CD4-positive, alpha-beta memory T cell (primary cell): ENCODE measurements at places on chromosomes 7 and 10.

GRCh38 chr7:26865094-26865388 is 651 bp upstream of the SKAP2 start:
- H3K27ac ChIP-seq: peak overlapping the region; percentile 54
- peaks cover 22% of the 10 kb centered on the region for H3K4me1 ChIP-seq
- peak overlapping the region; percentile 78 for H3K4me3 ChIP-seq

GRCh38 chr7:94303695-94304094 is 91.0 kb upstream of the COL1A2 start:
- H3K4me3 ChIP-seq: no peak overlapping the region
- H3K36me3 ChIP-seq: no peaks in the 10 kb centered on the region
- DNase-seq: no peak
- no peaks in the 10 kb centered on the region for H3K4me1 ChIP-seq
- H3K27me3 ChIP-seq: no peaks in the 10 kb centered on the region
- no peak overlapping the region for H3K27ac ChIP-seq

GRCh38 chr10:71217266-71218045 is 5.1 kb downstream of the UNC5B start:
- no peaks in the 10 kb centered on the region for H3K36me3 ChIP-seq
- no peak overlapping the region for H3K4me3 ChIP-seq
- no peak overlapping the region for H3K27ac ChIP-seq
- H3K27me3 ChIP-seq: peaks cover 7% of the 10 kb centered on the region

- DNase-seq: peak; percentile 62
- no peaks in the 10 kb centered on the region for H3K36me3 ChIP-seq
- H3K27me3 ChIP-seq: no peaks in the 10 kb centered on the region
- no peak overlapping the region for H3K27ac ChIP-seq
- no peak overlapping the region for H3K4me3 ChIP-seq
Observed at GRCh38 chr10:70549962-70550458, 52.5 kb downstream of the PRF1 start.

GRCh38 chr7:45970454-45970853 is 49.4 kb upstream of the IGFBP3 start:
- H3K27ac ChIP-seq: no peak overlapping the region
- no peak for DNase-seq
- no peak overlapping the region for H3K4me3 ChIP-seq
- no peaks in the 10 kb centered on the region for H3K4me1 ChIP-seq
- H3K27me3 ChIP-seq: no peaks in the 10 kb centered on the region

DNA sequence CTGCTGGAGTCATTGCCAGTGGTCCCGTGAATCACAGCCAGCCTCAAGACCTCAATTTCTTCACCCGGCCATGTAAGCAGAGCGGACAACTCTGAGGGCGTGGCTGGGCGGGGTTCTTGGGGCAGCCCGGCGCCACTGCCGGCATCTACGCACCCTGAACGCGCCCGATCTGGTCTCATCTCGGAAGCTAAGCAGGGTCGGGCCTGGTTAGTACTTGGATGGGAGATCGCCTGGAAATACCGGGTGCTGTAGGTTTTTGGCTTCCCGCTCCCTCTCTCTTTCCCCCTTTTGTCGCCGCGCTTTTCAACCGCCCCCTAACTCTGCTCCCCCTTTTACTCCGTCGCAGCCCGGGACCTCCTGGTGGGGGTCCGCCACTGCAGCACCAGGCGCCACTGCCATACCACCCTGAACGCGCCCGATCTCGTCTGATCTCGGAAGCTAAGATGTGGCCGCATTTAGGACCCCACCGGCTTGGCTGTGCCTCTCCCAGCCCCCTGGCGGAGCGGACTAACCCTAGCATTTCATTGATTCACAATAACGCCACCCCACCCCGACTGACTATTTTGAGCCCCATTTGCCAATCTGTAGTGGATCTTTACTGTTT is 25.3 kb downstream of the GARIN1A start:
- H3K4me3 ChIP-seq: no peak overlapping the region
- peak; percentile 17 for DNase-seq
- peaks cover 30% of the 10 kb centered on the region for H3K27me3 ChIP-seq
- H3K36me3 ChIP-seq: no peaks in the 10 kb centered on the region
- H3K27ac ChIP-seq: no peak overlapping the region

GRCh38 chr10:13699216-13699615 is 112.5 kb downstream of the PRPF18 start:
- H3K36me3 ChIP-seq: no peaks in the 10 kb centered on the region
- DNase-seq: no peak
- H3K4me1 ChIP-seq: no peaks in the 10 kb centered on the region
- H3K4me3 ChIP-seq: no peak overlapping the region
- H3K27ac ChIP-seq: no peak overlapping the region

DNA sequence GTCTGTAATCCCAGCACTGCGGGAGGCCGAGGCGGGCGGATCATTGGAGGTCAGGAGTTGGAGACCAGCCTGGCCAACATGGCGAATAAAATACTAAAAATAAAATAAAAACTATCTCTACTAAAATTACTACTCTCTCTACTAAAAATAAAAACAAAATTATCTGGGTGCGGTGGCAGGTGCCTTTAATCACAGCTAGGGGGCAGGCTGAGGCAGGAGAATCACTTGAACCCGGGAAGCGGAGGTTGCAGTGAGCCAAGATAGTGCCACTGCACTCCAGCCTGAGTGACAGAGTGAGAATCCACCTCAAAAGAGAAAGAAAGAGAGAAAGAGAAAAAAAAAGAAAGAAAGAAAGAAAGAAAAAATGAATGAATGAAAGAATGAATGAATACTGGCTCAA is 351.4 kb downstream of the ELMO1 start:
- DNase-seq: no peak
- peaks cover 9% of the 10 kb centered on the region for H3K36me3 ChIP-seq
- no peak overlapping the region for H3K27ac ChIP-seq
- no peak overlapping the region for H3K4me3 ChIP-seq
- H3K27me3 ChIP-seq: no peaks in the 10 kb centered on the region

DNA sequence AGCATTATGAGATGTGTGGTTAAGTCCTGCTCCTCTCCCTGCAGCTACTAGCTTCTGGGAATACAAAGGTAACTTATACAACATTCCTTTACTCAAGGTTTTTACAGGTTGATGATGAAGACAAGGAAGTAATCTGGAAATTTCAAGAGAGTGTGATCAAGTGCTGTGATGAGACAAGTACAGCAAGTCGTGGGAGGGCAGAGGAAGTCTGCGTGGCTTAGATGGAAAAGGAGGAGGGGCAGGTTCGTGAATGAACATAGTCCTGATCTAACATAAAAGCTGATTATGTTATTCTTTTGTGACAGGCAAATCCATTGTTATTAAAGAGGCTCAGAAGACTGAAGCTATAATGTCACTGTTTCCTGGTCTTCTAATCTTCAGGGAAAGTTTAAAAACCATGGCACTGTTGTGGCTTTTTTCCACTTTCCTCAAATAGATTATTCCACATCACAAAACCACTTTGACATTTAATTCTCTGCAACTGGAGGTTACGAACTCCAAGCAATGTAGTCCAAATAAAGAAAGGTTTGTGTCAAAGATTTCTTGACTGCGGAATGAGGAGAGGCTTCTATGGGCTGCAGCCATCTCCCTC is 84.1 kb downstream of the CPXM2 start:
- no peaks in the 10 kb centered on the region for H3K36me3 ChIP-seq
- H3K27ac ChIP-seq: no peak overlapping the region
- no peak overlapping the region for H3K4me3 ChIP-seq
- DNase-seq: no peak

DNA sequence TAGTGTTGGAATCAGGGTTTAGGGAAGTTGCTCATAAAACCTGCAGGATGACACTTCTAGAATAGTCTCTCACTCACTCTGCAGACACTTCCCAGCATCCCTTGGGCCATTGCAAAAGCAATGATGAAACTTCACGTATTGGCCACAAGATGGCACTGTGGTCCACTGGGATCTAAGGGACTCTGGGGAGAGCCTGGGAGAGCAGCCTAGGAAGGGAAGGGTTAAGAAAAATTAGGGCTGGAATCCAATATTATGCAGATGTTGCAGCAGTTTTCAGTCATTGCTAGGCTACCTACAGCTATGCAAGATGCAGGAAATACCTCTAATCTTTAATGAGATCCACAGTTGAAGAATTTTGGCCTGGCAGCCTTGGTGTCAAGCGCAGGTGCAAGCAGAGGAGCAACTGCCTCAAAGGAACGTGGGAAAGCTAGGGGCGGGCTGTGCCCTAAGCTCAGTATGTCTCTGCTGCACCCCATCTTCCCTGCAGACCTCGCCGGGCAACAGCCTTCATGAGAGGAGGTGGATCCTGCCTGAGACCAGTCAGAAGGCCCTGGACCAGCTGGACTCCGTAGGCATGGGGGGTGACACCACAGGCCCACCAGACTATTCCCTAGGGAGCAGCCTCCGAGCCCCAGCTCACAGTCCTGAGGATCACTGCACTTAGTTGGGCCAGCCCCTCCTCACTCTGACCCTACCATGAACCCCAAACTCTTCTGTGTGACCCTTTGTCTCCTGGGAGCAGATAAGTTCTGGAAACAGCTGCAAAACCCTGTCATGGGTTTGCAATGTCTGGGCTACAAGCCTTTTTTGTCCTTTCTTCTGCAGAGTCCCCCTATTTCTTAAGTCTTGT is 127.9 kb upstream of the PRSS58 start:
- no peaks in the 10 kb centered on the region for H3K27me3 ChIP-seq
- H3K4me3 ChIP-seq: no peak overlapping the region
- no peaks in the 10 kb centered on the region for H3K36me3 ChIP-seq

GRCh38 chr10:71426058-71426605 is 29.4 kb downstream of the CDH23 start:
- H3K27ac ChIP-seq: no peak overlapping the region
- no peaks in the 10 kb centered on the region for H3K36me3 ChIP-seq
- H3K27me3 ChIP-seq: no peaks in the 10 kb centered on the region
- H3K4me3 ChIP-seq: no peak overlapping the region
- no peaks in the 10 kb centered on the region for H3K4me1 ChIP-seq
- DNase-seq: no peak

GRCh38 chr7:5183155-5183554 is 6.9 kb upstream of the WIPI2 start:
- H3K4me3 ChIP-seq: no peak overlapping the region
- H3K27ac ChIP-seq: no peak overlapping the region
- DNase-seq: no peak
- H3K4me1 ChIP-seq: no peaks in the 10 kb centered on the region
- H3K27me3 ChIP-seq: no peaks in the 10 kb centered on the region
- H3K36me3 ChIP-seq: no peaks in the 10 kb centered on the region

DNA sequence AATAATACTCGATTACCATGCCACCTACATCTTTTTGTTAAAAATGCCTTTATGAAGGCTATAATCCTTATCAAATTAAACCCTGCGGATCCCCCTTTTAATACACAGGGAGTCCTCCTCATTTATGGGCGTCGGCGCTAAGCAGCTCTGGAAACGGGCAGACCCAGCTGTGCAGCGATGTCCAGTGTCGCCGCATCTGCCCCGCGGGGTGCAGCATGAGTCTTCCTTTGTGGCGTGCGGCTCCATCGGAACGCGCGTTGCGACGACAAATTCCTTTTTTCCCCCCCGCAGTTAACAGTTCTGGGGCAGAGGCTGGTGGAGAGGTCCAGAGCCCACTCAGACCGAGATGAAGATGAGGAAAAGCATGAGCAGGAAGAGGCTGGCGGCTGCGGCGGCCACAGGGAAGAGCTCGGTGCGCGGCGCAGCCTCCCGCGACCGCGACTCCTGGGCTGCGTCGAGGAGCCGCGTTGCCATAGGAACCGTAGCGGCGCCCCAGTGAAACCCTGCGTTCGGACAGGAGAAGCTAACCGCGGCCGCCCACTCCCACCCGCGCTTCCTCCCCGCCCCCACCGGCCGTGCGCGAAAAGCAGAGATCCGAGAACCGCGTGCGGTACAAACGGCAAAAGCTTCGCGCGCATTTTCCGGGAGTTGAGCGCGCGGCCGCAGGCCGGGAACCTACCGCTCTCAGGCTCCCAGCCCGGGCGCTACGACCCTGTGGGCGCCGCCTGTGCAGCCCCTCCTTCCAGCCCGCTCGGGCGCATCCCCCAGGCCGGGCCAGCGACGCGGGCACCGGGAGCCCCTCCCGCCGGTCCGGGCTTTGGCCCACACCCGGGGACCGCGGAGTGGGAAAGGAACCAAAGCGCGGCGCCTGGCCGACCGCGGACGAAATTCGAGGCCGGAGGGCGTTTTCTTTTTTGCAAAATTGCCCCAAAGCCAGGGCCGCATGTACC is 130.6 kb downstream of the SPAG6 start:
- H3K27me3 ChIP-seq: peaks cover 46% of the 10 kb centered on the region
- H3K36me3 ChIP-seq: no peaks in the 10 kb centered on the region
- DNase-seq: no peak
- peaks cover 16% of the 10 kb centered on the region for H3K4me1 ChIP-seq
- no peak overlapping the region for H3K4me3 ChIP-seq
